ENCODE measurements at places on chromosomes 4 and X.

DNA sequence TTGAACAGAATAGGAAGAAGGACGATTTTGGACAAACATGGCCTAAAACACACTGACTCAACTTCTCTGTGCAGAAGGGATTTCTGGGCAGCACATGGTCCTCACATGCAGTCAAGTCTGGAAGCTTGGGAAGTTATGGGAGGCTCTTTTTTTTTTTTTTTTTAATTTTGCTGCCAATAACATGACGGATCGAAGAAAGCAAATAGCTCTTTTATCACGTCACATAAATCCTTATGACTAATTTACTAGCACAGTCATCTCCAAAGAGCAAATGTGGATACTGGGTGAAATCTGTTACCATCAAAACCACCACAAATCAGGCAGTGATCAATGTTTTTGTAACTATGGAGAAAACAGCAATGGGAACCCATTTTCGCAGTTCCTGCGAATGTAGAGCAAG, 193.3 kb upstream of the FAM9B start:
- no peak for DNase-seq

- DNase-seq, result no peak
Observed at GRCh38 chr4:170270628-170271027, 180.9 kb upstream of the AADAT start.

GRCh38 chr4:101127176-101127790, 220.0 kb downstream of the PPP3CA start:
- DNase-seq, result no peak

- no peak for DNase-seq
Observed at GRCh38 chr4:53786632-53787031, 195.3 kb upstream of the LNX1 start.

DNA sequence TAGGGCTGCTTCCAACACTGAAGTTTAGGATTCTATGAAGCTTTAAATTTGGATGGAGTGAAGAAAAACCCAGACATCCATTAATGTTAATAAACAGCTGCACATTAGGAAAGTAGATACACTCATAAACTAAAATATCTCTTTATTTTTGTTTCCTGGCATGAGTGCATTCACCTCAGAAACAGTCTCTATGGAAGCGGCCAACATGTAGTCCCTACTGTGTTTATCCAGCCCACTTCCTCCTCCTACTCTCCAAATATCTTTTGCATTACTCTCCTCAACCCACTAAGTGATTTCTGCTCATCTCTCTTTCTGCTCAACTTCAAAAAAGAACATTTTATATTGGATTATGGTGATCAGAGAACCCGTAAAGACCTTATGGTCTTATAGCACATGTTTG, 180.3 kb upstream of the MXRA5 start:
- no peak for DNase-seq

DNA sequence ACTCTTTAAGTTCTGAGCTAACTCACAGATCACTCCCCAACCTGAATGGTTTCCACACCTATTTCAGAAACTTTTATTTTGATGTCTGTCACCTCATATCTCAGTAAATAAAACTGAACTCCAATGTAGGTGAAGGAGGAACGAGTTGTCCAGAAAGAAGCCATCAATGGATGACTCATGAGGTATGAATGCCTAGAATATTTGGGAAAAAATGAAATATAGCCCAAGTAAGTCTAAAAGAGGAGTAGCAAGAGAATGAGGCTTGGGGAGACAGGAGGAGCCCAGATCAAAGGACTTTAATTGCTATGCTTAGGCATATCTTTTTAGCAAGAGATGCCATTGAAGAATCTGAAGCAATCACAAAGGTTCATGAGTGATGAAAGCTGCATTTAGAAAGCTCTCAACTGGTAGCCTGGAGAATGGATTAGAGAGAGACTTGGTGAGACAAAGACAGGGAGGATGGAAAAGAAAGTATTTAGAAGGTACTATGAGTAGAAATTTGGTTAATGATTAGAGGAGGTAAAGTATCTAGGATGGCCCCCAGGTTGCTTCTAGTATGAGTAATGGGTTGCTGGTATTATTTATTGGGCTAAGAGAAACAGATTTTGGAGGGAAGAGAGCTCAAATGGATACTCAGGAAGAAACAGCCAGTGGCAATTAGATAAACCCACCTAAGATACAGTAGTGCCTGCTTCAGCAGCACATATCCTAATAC, 39.4 kb downstream of the NOCT start:
- no peak for DNase-seq

DNA sequence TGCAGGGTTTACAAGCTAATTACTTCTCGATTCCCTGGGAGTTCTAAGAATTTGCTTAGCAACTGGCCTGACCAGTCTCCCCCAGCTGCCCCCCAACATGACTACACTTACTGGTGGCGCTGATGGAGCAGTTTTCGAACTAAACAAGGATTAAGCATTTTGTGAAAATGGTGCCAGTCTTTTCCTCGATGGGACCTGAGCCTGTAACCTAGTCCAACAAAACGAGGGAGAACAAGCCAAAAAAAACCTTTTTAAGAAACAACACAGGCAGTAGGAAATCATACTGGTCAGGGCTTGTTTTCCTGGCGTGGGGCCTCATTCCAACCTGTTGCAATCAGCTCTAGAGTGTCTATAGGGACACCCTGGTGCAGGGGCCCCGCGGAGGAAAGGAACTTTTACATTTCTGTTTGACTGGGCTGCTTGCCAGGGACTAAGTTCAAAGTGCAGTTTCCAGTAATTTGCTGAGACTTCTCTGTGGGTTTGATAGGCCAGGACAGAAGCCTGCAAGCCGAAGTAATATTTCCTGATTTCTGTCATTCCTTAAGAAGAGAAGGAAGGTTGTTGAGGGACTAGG, 158.7 kb downstream of the SPRY1 start:
- DNase-seq, result no peak
